ENCODE measurements at places on chromosomes 7 and 10.
A peak's percentile ranks its signal among the peaks of the same experiment; 100 is the strongest.

DNA sequence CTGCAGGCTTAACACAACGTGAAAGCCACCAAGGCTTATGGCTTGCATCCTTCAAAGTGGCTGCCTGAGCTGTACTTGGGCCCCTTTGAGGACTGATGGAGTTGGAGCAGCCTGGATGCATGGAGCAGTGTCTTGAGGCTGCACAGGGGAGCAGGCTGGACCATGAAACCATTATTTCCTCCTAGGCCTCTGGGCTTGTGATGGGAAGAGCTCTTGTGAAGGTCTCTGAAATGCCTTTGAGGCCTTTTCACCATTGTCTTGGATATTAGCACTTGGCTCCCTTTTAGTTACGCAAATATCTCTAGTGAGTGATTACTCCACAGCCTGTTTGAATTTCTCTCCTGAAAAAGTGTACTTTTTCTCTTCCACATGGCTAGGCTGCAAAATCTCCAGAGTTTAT lies 201.2 kb upstream of the NPY start:
- DNase-seq: no peak

DNA sequence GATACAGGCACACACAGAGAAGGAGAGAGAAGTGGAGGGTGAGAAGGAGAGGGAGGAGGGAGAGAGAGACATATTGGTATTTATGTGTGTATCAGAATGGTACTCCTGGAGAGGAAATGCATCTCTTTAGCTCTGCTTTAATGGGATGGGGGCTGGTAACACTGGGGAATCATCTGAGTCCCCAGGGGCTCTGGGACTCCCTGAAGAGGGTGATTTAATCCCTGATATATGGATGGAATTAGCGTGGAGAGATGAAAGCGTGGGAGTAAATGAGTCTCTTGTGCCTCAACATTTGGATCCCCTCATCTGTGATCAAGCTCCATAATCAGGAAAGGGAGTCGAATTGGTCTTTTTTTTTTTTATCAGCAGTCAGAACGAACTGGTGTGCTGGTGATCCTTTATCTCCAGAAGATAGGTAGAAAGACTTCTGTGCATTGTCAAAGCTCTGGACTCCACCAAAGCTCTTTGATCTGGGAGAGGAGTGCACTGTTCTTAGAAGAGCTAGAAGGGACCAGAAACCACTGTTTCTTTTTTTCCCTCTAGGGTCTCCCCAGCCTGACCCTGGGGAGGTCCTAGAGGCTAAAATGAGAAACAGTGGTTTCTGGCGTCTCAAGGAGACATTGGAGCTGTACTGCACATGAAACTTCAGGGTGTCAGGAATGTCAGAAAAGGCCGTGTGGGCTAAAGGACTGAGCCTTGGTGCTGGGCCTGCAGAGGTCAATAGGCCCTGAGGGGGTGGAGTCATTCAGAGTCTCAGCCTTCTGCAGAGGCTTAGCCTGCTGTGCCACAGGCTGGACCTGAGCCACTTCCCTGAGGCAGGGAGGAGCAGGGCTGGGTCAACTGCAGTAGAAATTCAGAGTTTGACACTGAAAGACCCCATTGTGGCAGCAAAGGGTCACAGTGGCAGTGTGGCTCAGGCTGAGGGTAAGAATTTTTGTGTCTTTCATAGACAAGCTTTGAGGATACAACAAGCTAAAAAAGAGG lies 234.4 kb upstream of the SLC26A5 start:
- DNase-seq: no peak

GRCh38 chr10:22349755-22350154 lies 4.5 kb downstream of the SPAG6 start:
- no peak for DNase-seq

DNA sequence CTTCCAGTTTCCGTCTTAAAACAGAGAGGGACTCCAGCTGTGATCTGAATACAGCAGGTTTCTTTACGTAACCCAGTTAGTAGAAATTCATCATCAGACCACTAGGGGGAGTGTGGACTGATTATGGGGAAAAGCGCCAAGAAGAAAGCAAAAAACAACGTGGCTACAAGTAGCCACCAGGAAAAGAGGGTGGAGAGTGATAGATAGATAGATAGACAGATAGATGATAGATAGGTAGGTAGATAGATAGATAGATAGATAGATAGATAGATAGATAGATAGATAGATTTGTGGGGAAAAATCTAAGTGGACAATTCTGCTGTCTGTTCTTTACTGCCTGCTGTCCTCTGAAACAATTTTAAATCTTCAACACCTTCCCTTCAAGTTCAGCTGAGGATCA lies 12.7 kb upstream of the AKR1B10 start:
- peak; percentile 53 for DNase-seq

GRCh38 chr10:60073397-60073780 lies 167.0 kb upstream of the CCDC6 start:
- DNase-seq: no peak

DNA sequence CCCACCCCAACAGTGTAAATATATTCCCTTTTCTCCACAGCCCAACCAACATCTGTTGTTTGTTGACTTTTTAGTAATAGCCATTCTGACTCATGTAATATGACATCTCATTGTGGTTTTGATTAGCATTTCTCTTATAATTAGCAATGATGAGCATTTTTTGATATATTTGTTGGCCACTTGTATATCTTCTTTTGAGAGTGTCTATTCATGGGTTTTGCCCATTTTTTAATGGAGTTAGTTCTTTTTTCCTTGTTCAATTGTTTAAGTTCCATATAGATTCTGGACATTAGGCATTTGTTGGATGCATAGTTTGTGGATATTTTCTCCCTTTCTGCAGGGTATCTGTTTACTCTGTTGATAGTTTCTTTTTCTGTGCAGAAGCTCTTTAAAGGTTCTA lies 340.1 kb downstream of the NXPH1 start:
- DNase-seq: no peak

DNA sequence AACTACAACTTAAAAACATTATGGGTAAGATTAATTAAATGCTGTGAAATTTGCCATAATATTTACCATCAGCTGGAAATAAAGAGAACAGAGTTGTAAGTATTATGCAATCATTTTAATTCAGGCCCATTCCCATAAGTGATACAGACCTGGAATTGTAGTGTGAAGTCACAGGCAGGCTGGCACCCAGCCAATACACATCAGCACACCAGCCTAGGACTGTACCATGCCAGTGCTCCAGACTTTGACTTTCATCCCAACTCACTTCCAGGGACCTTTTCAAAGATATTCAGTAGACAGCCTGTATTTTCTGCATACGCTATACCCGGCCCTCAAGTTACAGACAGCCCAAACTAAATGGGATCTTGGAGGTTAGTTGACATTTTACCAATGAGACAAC lies 143.3 kb downstream of the TES start:
- DNase-seq: no peak

GRCh38 chr7:17939211-17939605 lies 1.1 kb downstream of the SNX13 start:
- no peak for DNase-seq

DNA sequence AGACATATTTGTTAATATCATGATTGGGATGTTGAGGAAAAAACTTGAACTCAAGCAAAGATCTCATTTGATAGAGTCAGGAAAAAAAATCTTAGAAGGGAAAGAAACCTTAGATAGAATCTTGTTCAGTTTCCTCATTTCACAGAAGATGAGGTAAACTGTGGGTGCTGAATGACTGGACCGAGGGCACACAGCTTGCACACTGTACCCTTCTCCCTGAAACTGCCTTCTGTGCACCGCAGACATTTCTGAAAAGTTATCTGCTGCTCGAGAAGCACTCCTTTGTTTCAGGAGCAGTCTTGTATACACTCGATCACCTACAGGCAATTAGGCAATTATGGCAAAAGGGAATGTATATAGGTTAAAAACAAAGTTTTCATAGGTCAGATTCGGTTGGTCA lies 167.4 kb downstream of the SKAP2 start:
- no peak for DNase-seq

- no peak for DNase-seq
Observed at GRCh38 chr7:14424675-14425074, 435.2 kb upstream of the ETV1 start.

Data from AML-193 (cell line).